LHCN-M2 (cell line): ENCODE measurements at places on chromosomes 6 and 20. TPM values are rescaled to one million over a fixed set of nuclear protein-coding genes. Genes with fewer than 3 reads are reported as not detected.

Gene FAM110A
- 7.6 and 8.8 TPM in 2 replicates for total RNA-seq

Gene MATN4
- 0.23 TPM in 1 of 2 replicates, not detected in the other for total RNA-seq

Gene TSBP1
- not detected in 2 replicates for total RNA-seq

Gene RMND1
- 24.1 and 27.7 TPM in 2 replicates for total RNA-seq

Gene EXOC2
- 30.7 and 35.2 TPM in 2 replicates for total RNA-seq

Gene GPR6
- total RNA-seq = not detected in 2 replicates

- no peak for DNase-seq
Measured at GRCh38 chr6:45882671-45883070, 133.0 kb downstream of the CLIC5 start.

DNA sequence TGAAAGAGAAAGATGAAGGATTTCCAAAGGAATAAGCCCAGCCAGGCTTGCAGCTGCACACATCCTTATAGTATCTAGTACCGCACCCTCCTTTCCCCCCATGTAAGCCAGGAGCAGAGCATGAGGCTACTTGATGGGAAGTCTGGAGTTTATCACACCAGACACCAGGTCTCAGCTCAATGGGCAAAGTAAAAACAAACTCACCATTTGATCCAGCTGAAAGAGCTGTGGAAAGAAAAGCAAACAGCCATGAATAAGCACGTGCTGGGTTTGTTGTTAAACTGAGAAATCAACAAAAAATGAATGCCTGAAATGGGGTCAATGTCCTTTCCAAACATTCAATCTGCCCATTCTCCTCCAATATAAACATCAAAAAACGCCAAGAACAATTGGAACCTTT, 50.6 kb upstream of the MAP7 start:
- no peak for DNase-seq

DNA sequence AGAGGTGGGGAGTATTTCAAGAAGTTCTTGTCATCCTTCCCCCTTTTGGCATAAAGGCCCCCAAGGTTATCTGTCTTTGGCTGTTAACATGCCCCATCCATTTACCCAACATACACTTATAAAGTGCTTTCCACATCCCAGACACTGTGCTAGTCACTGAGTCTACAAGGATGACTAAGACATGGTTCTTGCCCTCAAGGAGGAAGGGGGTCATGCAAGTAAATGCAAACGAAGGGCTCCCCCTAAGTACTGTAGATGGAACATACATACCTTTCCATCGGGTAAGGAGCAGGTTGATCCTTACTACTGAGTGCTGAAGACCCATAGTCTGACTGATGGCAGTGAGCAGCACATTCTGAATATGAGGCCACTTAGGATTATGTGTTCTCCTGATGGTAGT, 38.3 kb downstream of the HECA start:
- peak; percentile 18 for DNase-seq

- no peak for DNase-seq
Measured at GRCh38 chr6:40535110-40535818, 51.9 kb downstream of the LRFN2 start.

- no peak for DNase-seq
Measured at GRCh38 chr6:30880698-30881252, 3.5 kb upstream of the DDR1 start.

GRCh38 chr6:30169658-30170614, 6.6 kb downstream of the TRIM15 start:
- peak; percentile 52 for DNase-seq

- no peak for DNase-seq
Measured at GRCh38 chr6:91141346-91141745, 554.5 kb upstream of the MAP3K7 start.

DNA sequence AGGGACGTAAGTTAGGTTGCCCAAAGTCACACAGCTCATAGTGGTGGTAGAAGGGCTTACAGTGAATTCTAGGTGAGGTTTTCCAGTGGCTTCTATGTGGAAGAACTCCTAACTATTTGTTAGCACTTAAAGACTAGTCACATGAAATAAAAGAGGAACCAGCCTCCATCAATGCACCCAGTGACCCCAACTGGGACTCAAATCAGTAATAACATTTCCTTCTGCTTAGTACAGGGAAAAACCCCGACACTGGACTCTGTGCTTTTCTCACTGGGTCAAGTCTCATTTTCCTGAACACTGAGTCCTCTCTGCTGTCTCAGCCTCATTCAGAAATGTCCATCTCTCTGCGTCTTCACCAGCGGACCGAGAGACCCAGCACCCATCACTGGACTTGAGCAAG, 89.2 kb downstream of the SLC22A23 start:
- DNase-seq = no peak

DNA sequence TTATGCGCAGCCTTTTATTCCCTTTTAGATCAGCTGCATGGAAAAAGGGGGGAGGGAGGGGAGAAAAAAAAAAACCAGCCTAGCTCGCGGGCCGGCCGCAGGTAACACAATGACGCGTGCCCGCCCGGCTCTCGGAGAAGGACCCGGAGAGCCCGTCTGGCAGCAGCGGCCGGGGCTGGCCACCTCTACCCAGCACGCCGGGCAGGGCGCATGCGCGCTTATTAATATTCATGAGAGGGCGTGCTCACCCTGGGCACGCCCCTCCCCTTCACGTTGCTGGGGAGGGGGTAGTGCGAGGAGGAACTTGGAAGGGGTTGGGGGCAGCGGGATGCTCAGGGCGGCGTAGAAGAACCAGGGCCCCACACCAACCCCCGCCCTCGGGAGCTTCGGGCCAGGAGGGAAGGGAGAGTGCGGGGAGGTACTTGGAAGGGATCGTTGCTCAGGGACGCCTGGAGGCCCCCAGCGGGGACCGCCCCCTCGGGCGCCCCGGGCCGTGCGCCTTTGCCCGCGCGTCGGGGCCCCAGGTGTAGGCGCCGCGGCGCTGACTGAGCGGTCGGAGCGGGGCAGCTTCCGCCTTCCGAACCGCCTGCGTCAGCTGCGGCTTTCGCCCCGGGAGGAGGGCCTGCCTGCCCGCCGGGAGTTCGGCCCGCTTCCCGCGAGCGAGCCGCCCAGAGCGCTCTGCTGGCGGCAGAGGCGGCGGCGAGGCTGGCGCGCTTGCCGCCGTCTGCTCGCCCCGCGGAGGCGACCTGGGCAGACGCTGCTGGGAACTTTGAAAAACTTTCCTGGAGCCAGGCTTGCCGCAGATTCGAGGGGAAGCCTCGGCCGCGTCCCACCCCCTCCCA, at the start of gene JAG1:
TSS of gene JAG1 (minus strand) at position 158 of the 842 bp plus-strand sequence. CDS start 469 bp downstream, outside the sequence.
- DNase-seq = peak; percentile 89

DNA sequence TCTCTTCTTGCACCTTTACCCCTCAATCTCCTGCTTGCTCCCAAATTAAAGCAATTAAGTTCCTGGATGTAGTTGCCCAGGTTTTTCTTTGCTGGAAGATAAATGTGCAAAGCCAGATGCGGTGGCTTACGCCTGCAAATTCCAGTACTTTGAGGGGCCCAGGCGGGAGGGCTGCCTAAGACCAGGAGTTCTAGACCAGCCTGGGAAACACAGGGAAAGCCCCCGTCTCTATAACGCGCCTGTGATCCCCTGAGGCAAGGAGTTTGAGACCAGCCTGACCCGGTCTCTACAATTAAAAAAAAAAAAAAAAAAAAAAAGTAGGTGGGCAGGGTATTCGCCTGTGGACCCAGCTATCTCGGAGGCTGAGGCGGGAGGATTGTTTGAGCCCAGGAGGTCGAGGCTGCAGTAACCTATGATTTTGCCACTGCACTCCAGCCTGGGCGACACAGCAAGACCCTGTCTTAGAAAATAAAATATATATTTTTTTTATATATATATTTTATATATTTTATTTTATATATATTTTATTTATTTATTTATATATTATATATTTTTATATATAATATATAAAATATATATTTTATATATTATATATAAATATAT, 461 bp upstream of the DCDC2 start:
- DNase-seq = no peak

GRCh38 chr6:6885521-6886170, 222.1 kb upstream of the RREB1 start:
- DNase-seq = no peak

DNA sequence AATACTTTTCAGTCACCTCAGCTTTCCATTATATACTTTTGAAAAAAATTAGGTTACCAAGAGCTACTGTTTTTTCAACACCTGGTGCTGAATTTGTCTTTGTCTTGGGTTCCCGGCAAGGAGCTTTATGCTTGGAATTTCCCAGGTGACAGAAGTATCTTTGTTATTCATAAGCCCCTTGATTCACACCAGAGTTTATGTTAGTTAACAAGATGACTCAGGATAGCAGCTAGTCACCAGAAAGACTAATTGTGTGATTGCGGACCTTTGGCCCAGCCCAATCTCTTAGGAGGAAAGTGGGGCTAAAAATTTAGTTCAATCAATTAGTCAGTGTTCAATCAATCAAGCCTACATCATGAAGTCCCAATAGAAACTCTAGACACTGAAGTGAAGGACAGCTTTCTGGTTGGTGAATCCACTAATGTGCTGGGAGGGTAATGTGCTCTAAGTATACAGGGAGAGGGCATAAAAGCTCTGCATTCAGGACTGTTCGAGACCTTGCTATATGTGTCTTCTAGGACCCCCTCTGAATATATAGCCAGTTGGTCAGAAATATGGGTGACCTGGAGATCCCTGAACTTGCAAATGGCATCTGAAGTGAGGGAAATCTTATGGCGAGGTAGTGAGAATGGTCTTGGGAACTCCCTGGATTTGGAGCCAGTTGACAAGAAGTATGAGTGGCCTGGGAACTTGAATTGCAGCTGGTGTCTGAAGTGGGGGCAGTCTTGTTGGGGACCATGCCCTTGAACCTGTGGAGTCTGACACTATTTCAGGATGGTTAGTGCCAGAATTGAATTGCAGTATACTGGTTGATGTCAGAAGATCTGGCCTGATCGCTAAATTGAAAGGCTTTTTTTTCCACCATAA, 16.2 kb downstream of the TMEM30A start:
- peak; percentile 23 for DNase-seq

DNA sequence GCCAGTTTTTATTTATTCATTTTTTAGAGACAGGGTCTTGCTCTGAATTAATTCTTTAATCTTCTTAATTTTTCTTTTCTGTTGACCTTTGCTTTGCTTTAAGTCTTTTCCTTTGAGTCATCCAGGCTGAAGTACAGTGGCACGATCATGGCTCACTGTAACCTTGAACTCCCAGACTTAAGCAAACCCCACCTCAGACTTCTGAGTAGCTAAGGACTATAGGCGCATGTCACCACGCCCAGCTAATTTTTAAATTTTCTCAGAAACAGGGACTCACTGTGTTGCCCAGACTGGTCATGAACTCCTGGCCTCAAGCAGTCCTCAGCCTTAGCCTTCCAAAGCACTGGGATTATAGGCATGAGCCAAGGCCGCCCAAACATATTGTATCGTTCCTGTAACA, 71.3 kb upstream of the GNRH2 start:
- DNase-seq = no peak

DNA sequence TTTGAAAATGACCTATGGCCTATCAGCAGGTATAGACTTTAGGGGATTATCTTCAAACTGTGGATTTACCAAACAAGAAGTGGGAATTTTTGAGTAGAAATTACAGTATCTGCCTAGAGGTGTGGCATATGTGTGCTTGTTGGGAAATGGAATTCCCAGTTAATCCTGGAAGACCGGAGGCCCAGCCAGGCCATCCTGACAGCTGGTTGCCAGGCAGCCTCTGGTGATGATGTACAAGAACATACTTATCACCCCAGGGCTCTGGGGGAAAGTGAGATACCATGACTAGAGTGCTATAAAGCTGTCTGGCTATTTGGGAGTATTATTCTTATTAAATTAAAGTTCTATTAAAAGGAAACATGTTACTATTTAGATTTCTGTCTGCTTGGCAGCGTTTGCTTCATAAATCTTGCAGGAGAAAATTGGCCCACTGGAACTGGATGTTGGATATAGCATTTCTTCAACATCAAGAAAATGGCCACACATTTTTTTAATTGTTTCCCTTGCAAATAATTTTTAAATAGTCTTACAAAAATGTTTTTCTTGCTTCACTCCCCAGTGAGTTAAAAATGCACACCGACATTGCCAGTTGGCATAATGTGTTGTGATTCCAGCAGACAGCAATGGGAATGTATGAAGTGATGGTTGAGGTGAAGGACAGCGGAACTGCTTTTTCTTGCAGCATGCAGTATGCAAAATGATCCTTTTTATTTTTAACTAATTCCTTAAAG, 187.8 kb downstream of the MYLK4 start:
- peak; percentile 8 for DNase-seq

GRCh38 chr6:157236040-157236725, 87.1 kb downstream of the TMEM242 start:
- DNase-seq = no peak

- no peak for DNase-seq
Measured at GRCh38 chr6:146931214-146931613, 273.0 kb upstream of the STXBP5 start.

GRCh38 chr20:63568986-63569949, 4.8 kb downstream of the HELZ2 start:
- no peak for DNase-seq

GRCh38 chr6:5950361-5950785, 56.4 kb downstream of the NRN1 start:
- DNase-seq = peak; percentile 38

DNA sequence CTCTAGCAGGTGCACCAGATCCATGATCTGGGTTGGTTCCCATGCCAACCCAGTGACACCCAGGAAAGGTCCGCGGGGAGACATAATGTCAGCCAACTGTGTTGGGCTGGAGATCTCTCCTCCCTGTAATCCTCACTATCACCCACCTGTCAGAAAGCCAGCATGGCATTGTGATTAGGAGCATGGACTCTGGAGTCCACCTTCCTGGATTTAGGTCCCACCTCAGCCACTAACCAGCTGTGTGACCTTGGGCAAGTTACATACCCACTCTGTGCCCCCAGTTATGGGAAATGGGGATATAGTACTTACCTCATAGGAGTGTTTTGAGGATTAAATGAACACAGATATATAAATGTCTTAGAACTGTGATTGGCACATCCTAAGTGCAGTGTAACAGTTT, 97.9 kb downstream of the ZDHHC14 start:
- no peak for DNase-seq

DNA sequence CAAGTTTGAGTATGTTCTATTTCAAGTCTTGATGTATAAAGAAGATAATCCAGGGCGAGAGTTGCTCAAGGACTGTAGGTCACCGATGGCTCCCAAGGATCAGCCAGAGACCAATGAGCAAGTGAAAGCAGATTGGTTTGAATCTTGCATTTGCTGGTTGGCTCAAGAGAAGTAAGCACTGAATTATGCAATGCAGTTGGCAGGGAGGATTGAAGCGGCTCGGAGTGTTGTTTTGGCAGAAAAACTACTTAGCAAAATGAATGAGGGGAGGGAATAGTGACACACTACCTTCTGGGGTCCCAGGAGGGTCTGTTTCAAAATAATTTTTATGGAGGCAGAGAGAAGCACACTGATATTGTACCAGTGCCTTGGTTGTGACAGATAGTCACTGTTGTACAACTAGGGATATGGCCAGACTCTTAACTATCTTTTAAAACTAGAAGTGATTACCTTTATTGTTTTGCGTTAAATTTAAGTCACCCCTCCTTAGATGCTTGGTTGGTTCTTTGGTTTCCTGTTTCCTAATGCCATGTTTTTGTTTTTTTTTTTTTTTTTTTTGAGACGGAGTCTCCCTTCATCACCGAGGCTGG, 15.7 kb downstream of the SASH1 start:
- DNase-seq = peak; percentile 31

DNA sequence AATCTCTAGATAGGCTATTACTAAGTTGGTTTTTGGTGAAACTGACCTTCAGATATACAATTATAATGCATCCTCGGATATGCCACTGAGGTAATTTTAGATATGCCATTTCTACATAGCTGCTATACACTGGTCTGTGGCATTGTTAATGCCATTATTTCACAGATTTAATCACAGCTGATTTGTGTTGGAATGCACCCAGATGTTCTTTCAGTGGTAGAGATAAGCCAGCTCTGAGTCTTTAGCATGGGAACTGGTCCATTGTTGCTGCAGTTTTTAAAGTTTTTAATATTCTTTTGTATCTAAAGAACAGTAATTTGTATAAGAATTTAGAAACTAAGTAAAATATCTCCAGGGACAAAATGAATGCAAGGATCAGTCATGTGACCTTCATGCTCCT, 6.8 kb downstream of the TMX4 start:
- DNase-seq = no peak
